ENCODE measurements at places on chromosomes 3 and 15.

- no peak for DNase-seq
These were observed 13.0 kb upstream of the RAMAC start for GRCh38 chr15:82972990-82973389.

GRCh38 chr15:98933406-98933805, 74.2 kb downstream of the PGPEP1L start:
- DNase-seq = no peak

DNA sequence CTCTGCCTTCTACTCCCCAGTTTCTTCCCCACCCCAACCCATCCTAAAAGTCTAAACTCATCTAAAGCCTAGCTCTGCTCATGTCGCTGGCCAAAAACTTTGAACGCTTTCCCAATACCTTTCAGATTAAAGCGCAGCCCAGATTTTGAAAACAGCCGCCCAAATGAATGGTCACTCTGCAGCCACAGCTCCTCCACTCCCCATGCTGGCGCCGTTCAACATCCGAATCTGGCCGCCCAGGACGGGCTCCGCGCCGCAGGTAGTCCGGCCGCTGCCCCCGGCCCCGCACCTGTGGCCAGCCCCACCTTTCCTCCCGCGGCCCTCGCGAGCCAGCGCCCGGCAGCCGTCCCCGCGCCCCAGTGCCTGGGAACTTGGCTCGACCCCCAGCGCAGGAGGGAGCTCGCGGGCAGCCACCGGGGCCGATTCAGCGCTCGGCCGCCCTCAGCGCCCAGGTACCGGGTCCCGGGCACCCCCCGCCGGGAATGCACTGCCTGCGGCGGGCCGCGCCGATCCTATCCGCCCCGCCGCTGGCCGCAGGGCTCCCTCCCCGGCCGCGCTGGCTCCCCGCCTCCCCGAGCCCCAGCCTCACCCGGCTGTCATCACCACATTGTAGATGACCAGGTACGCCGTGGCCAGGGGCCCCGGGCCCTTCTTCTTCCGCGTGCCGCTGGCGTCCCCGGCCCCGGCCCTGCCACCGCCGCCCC, 417 bp downstream of the HACD2 start:
- DNase-seq = peak; percentile 37

- DNase-seq = no peak
These were observed 40.1 kb downstream of the TRIM71 start for GRCh38 chr3:32857921-32858320.

DNA sequence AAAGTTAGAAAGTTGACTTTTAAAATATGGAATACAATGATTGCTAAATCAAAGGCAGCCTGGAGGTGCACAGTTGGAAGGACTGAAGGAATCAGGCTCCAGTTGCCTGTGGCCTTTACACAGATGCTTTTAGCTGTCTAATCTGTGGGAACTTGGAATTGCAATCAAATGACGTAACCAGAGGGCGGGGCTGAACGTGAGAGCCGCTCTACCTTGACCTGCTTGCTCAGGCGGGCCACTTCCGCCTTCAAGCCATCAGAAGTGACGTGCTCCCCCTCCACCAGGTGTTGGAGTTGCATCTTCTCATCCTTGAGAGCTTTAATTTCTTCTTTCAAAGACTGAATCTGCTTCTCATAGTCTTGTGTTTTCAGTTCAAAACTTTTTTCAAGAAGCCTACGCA, 37.7 kb upstream of the GNB5 start:
- no peak for DNase-seq

DNA sequence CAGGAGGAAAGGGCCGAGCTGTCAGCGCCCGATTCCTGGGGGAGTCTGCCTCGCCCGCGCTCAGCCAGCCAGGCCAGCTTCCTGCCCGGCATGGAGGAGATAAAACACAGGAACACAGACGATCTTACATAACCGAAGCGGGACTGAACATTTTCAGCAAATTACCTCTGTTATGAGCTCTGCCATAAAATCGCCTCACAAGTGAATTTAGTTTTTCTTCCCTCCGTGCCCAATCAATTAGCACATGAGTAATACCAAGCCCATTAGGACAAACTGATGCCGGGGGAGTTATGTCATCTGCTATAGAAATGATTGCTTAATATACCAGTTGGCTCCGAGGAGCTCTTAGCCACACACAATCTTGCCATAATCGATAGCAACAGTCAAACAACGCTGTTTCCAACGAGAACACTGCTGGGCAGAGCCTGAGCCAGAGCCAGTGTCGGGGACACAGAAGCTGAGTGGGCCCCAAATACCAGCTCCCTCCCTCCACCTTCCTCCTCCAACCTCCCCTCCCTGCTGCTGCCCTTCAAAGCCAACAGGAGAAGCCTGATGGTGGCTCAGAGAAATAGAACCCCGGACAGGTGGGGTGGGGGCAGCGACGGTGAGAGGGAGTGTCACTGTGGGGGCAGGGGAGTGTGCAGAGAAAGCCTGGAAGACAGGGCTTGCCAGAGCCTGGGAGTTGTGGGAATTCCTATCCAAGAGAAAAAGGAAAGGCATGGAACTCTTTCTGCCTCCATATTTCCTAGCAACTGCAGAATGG, 279.4 kb upstream of the TLE3 start:
- peak; percentile 54 for DNase-seq

All from mesothelial cell of epicardium (in vitro differentiated cells).